ENCODE measurements at places on chromosomes 4 and X. TPM values are rescaled to one million over a fixed set of nuclear protein-coding genes. Genes with fewer than 3 reads are reported as not detected.

CT45A1 gene
- total RNA-seq = not detected

DNA sequence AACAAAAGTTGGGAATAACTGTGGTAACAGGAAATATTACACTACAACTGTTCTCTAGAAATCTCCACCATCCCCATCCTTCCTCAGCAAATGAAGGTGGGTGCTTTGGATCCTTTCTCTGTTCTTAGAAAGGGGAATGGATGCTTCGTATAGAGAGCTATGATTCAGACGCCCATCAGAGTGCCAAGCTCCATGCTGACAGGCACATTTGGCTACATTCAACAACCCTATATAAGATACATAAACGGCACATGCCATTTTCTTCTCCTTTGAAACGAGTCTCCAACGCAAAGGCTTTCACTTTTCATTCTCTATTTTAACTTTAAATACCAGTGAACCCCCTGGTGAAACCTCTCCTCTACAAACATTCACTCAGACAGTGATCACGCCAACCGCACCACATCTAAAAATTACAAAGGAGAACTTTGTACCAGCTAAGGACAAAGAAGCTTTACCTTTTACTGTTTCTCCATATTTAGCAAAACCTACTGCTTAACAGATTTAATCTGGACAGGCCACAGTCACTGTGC is 172.5 kb downstream of the TSPAN5 start:
- DNase-seq = no peak

GABRE gene
- not detected for total RNA-seq

DNA sequence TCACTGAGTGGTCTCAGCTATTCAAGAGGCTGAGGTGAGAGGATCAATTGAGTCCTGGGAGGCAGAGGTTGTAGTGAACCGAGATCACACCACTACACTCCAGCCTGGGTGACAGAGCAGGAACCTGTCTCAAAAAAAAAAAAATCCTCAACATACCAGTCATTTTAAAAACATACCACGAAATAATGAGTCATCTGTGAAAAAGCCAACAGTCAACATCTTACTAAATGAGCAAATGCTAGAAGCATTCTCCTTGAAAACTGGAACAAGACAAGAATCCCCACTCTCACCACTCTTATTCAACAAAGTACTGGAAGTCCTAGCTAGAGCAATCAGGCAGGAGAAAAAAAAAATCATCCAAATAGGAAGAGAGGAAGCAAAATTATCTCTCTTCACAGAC is 104.0 kb upstream of the ARHGEF9 start:
- DNase-seq = no peak

TMPRSS11E gene
- not detected for total RNA-seq

DNA sequence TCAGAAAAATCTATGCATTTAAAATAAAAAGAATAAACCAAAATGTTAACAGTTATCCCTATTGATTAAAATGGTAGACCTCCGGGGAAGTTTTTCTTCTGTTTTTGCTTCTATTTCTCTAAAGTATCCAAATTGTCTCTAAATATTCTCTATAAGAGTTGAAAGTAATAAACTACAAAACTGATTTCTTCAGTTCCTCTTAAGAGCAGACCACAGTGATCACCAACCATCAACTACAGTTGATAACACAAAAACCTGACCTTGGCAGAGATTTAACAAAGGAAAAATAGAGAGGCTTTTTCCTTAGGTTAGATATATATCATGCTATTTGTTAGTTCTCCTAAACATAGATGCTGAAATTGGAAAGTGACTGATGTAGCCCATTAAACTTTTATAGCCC is 27.3 kb downstream of the DDX60 start:
- no peak for DNase-seq

DNA sequence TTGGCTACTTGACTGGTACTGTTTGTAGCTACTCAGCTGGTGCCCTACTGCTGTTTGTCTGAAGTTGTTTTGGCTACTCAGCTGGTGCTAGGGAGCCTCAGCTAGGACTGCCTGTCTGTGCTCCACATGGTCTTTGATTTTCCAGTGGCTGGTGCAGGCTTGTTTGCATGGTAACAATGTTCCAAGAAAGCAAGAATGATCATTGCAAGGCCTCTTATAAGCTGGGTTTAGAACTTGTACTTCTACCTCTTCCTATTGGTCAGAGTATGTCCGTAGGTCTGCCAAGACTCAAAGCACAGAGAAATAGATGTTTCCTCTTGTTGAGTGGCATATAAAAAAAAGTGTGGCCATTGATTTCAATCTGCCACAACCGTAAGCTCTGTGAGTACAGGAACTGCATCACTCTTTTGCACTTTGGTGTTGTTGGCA is 17.6 kb downstream of the NFKB1 start:
- no peak for DNase-seq

DNA sequence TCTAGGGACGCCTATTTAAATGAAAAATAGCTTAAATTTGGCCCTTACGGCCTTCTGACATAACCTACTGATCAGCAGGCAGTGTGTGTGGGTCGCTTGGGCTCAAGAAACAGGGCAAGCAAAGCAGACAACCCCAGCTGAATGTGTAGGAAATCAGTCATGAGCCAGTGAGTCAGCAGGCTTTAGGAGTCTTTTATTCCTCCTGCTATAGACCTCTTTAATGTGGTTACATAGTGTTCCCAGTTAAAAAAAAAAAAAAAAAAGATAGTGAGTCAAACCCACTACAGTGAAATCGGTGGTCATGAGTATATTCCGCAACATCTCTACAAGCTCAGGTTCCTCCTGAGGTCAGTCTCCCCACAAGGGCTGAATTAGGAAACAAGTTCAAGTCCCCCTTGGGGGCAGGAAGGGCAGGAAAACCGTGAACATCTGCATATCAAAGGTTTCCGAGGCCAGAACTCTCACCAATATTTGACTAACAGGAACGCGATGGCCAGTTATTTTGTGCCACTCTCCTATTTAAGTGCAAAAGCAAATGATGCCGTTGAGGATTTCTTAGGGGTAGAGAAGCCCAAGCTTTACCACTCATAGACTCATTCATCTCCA is 32.7 kb downstream of the ACSL1 start:
- no peak for DNase-seq

KDM5C gene
- 69.8 TPM for total RNA-seq

DNA sequence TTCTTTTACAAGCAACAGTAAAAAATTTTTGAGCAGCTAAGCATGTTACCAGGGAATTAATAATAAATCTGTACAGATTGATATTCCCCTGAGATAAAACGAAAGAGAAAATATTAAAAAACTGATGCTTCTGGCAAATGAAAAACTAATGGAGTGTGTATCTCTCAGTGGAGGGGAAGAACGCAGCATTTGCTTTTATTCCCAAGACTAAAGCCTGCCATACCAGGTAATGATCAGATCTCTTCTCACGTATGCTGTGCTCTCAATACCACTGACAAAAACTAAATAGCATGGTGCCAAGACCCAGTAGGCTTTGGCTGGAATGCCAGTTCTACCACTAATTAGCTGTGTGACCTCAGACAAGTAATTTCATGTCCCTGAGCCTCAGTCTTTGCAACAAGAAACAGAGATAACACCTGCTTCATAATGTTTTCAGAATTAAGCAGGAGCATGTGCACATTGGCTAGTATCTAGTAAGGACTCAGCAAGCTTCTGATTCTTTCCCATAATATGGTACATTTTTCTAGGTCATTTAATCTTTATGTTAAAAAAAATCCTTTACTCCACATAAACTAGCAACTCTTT is 179.6 kb downstream of the CENPC start:
- no peak for DNase-seq

PDE5A gene
- 0.06 TPM for total RNA-seq

DNA sequence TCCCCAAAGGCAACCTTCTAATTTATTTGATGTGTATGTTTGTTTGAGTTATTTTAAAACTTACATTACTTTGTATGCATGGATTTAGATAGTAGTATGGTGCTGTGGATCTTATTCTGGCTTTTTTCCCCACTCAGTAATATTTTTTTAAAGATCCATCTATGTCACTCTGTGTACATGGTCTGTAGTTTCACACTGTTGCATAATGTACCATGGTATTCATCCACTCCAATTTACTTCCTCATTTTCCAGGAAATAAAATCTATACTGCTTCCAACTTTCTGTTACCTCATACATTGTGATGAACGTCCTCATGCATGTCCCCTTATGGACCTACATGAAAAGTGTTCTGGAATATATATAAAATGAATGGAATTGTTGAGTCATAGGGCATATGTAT is 17.6 kb downstream of the ARMCX2 start:
- DNase-seq = no peak

DNA sequence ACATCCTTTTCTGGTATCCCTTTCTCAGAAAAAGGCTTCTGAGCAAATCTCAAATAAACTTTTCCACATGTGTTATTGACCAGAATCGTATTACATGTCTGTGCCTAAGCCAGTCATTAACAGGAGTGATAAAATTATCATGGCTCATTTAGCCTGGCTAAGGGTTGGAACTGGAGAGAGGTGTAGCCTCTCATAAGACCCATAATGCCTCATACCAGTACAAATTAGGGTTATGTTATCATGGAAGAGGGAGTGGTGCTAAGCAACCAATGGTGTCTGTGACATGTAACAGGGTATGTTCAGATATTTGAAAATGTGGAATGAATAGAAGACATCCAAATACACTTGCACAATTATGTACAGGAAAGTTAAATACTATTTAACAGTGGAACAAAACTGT is 99.6 kb upstream of the CCDC160 start:
- no peak for DNase-seq

DNA sequence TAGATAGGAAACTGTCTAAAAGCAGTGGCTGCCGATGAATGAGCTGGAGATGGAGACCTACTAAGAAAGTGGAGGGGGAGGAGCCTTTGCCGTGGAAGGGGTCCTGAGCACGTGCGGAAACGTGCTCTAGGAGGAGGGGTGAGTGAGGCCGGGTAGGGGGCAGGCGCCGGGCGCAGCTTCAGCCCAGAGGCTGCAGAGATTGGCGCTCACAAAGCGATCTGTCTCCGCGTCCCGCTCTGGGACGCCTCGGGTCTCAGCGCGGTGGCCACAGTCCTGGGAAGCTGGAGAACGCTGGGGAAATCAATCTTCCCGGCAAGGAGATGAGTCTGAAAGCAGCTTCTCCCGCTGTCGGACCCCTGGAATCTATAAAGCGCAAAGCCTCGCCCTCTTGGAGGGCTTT is 444 bp upstream of the ARHGAP6 start:
- no peak for DNase-seq

DOCK11 gene
- total RNA-seq = 0.88 TPM
